Stimulated activated naive CD4-positive, alpha-beta T cell (primary cell): ENCODE measurements at places on chromosomes 16 and 17.

DNA sequence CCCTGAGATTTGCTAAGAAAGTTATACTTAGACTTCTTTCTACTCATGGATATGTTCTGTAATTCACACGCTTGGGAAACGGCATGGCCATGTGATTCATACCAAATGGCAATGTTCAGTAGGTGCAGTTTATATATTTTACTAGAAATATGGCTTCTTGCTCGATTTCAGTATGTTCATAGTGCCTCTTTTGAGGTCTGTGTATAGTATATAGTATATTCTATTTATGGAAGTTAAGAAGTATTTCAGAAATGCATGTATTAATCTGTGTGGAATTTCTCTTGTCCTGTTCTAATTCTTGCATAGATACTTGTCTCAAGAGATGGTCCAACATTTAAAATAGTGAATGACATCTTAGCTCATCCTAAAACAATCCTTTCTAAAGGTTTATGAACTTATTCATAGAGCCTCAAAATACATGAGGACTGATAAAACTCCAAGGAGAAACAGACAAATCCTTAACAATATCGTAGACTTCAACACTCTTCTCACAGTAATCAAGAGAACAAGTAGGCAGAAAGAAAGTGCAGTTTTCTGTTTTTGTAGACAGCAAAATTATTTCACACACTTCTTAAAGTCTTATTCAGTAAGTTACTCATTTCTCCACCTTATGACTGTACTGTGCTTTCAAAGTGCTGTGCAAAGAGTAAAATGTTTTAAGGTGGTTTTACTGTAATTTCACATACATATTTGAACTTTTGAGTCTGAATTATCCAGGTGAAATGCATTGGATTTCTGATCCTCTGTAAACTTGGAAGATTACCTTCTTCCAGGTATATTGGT is 11.1 kb downstream of the BPTF start:
- no peak for DNase-seq

GRCh38 chr17:35095741-35096140 is 23.9 kb downstream of the RAD51D start:
- DNase-seq = no peak

DNA sequence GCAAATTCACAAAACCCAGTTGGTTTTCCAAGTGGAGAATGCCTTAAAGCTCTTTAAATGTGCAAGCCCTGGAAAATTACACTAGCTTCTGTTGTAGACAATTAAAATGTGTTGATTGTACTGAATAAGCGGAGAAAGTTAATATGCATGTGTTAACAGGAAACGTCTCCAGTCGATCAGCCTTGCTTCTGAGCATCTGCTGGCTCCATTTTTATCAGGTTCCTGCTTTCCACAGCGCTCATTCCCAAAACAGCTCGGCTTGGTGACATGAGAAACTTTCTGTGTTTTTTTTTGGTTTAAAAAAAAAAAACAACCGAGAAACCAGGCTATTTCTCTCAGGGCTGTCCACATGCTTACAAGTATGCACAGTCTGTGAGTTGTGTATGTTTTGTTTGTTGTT is 60.7 kb downstream of the VPS35L start:
- DNase-seq = no peak

GRCh38 chr17:67421869-67422273 is 44.8 kb downstream of the PITPNC1 start:
- peak; percentile 79 for DNase-seq

DNA sequence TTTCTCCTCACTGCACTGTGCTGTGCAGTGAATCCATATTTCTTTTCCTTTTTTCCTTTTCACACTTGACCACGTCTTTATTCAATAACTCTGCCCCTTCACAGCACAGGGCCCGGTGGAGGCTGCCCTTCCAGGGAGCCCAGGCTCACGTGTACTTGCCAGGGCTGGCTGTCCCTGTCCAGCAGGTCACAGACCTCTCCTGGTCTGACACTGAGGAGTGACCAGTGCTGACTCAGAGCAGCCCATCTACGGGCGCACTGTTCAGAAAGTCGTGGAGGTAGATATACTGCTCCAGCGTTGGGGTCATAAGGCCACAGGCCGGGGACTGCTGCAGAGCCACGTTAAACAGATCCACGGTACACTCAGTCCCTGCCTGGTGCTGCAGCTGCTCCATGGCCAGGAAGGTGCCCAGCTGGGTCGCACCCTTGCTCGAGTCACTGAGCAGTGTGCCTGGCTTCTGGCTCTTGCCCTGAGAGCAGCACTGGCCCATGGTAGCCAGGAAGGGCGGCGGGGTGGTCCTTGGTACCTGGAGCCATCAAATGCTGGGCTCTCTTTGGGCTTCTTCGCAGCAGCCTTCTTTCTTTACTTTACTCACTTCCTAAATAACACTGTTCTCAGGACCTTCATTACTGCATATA is 531.7 kb downstream of the CDH13 start:
- DNase-seq = no peak
